ENCODE measurements at places on chromosomes 11 and 22. TPM values are rescaled to one million over a fixed set of nuclear protein-coding genes. Genes with fewer than 3 reads are reported as not detected.

The CDC45 gene
- total RNA-seq: 110 TPM

The LIF gene
- 282 TPM for total RNA-seq

DNA sequence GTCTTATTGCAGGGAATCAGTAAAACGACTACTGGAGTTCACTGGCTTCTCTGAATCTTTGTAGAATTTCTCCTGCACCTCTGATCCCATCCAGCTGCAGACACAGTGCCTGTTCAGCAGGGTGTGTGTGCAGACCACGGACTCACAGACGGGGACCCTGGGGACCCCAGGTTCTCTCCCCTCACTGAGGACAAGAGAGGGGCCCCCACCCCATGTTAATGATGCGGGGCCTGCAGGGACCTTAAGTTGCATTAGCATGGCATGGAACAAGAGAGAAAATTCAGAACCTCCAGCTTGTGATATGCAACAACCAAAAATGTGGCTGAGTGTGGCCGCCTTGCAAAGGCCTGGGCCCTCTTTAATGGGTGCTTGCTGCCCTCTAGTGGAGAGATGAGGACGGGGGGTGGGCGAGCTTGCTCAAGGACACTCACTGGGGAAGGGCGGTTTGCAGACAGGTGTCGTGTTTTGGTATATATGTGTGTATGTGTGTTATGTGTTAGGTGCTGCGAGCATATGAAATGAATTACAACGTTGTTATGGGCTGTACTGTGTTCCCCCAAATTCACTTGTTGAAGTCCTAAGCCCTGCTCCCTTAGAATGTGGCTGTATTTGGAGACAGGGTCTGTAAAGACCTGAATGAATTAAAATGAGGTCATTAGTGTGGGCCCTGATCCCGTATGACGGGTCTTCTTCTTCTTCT is 84.4 kb upstream of the SEPTIN5 start:
- H3K4me1 ChIP-seq: peaks cover 2% of the 10 kb centered on the region
- no peak overlapping the region for H3K27ac ChIP-seq
- H3K36me3 ChIP-seq: no peaks in the 10 kb centered on the region
- no peak overlapping the region for H3K4me3 ChIP-seq

DNA sequence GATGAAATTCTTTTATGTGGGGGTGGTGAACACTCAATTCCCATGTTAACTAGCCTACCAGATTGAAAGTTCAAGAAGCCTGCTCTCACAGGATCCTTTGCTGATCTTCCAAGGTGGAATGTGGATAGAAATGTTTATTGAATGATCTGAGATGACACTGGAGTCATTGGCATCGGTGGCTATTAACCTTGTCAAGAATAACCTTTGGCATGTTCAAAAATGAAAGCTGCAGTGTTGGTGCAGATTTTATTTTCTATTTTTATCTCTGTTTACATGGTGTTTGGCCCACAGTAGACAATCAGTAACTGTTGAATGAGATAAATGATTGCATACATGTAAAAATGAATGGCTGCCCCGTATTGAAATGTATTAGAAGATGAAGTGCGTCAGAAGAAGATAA is 19.0 kb downstream of the MCAM start:
- H3K4me3 ChIP-seq: no peak overlapping the region
- H3K27ac ChIP-seq: no peak overlapping the region
- no peak for DNase-seq
- no peaks in the 10 kb centered on the region for H3K4me1 ChIP-seq

DNA sequence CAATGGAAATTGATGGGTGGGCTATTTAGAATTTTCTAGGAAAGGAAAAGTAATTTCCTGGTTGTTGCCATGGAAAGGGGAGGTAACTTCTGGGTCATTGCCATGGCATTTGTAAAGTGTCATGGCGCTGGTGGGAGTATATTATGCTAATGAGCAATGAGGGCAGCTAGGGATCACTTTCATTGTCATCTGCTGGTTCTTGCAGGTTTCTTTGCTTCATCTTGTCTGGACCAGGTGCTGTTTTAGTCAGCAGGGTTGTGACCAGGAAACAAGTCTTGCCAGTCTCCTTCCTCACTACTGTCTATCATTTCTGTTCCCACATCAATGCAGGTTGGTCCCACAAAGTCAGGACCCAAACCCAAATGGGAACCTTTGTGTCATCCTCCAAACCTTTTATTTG is 237.6 kb upstream of the C11orf87 start:
- H3K4me3 ChIP-seq: no peak overlapping the region
- DNase-seq: no peak
- no peaks in the 10 kb centered on the region for H3K27me3 ChIP-seq
- H3K36me3 ChIP-seq: no peaks in the 10 kb centered on the region

GRCh38 chr11:109405671-109406070 is 16.3 kb upstream of the C11orf87 start:
- H3K27me3 ChIP-seq: no peaks in the 10 kb centered on the region
- no peak overlapping the region for H3K4me3 ChIP-seq
- H3K27ac ChIP-seq: no peak overlapping the region
- DNase-seq: no peak
